ENCODE measurements at places on chromosomes 1 and 21.

DNA sequence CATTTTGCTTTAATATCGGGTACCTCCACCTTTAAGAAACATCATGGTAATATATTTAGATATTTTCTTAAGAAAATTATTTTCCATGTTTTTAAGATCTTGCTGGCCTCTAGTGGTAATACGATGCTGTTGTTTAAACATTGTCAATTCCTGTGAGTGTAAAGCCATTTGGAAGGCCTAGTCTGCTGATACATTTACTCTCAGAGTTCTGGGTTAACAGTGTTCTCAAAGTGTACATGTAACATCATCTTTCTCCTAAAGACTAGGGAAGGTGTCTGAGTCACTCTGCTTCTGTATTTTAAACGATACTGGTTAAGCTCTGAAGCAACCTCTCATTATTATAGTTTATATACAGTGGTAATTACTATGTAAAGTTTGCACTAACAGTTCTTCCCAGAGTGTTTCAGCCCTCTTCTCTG, 189.1 kb downstream of the RASAL2 start:
- DNase-seq, result no peak

- DNase-seq, result no peak
Measured at GRCh38 chr1:76471536-76471935, 395.7 kb upstream of the ST6GALNAC5 start.

DNA sequence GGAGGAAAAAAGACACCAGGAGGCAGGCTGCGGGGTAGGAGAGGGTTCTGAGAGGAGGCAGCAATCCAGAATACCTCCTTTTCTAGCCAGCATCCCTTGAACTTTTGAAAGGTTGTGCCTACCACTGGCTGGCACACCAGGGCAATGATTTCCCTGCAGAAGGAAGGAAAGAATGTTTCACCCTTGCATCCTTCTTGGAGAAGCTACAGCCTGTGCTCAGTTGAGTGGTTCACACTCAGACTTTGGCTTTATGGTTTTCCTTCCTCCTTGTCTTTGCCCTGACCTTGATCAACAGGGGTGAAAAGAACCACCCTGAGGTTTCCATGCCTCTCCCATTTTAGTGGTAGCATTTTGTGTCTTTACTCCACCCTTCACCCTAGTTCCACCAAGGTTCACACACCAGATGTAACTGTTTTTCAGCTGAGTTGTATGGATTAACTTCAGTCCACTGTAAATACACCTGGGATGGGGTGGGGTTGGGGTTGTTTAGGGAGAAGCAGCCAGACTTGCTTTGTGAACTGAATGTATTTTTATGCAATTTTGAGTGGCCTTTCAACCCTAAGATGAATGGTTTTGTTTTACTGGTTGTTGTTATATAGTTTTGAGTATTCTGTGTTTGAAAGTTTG, 122.3 kb downstream of the SYT2 start:
- DNase-seq, result no peak

GRCh38 chr21:43824333-43825241, 35.2 kb downstream of the RRP1 start:
- DNase-seq, result no peak

- no peak for DNase-seq
Measured at GRCh38 chr1:4571263-4571662, 83.1 kb upstream of the AJAP1 start.

DNA sequence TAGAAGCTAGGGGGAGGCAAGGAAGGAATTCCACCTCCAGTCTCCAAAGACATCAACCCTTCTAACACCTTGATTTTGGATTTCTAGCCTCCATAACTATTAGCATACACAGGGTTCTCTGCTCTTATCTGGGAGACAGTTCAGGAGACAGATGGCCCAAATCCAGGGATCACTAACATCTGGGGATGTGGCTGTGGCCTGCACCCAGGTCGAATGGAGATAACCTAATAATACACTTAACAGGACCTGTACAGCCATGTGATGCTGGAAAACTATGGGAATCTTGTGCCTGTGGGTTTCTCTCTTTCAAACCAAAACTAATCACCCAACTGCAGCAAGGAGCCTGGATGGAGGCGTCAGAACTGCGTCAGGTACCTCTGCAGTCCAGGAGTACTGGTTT, 47.6 kb downstream of the KIAA0319L start:
- DNase-seq, result no peak

- DNase-seq, result no peak
Measured at GRCh38 chr1:162315673-162316072, 61.0 kb downstream of the SPATA46 start.

DNA sequence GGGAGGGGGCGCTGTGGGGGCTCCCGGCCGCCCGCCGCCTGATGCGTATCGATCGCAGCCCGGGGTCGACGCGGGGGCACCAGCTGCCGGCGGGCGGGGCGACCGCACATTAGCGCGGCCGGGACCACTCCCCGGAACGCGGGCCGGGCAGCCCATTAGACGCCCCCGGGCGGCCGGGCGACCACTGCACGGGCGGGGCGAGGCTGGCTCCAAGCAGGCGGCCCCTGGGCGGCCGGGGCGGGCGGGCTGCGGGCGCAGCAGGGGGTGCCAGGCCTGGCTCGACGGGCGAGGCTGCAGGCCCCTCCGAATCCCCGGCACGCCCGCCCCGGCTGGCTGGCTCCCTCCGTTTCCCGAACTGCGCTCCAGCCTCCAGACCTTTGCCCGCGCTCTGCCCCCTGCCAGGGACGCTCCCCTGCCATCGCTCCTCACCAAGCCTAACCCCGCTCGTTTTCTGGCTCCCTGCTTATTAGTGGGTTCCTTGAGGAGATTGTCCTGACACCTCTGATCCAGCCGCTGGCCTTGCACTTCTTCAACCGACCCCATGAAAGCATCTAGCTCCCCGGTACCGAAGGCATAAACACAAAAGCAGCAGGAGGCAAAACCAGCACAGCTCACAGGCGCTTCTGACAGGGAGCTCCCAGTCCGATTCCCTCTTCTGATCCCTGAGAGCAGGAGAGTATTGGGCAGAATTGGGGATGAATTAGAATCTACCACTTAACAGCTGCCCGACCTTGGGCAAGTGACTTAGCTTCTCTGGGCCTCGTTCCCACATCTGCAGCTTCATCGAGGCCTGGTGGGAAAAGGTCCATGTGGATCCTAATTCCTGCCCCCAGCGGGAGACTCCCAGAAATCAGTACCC, 92.6 kb upstream of the CASZ1 start:
- DNase-seq, result peak; percentile 80

DNA sequence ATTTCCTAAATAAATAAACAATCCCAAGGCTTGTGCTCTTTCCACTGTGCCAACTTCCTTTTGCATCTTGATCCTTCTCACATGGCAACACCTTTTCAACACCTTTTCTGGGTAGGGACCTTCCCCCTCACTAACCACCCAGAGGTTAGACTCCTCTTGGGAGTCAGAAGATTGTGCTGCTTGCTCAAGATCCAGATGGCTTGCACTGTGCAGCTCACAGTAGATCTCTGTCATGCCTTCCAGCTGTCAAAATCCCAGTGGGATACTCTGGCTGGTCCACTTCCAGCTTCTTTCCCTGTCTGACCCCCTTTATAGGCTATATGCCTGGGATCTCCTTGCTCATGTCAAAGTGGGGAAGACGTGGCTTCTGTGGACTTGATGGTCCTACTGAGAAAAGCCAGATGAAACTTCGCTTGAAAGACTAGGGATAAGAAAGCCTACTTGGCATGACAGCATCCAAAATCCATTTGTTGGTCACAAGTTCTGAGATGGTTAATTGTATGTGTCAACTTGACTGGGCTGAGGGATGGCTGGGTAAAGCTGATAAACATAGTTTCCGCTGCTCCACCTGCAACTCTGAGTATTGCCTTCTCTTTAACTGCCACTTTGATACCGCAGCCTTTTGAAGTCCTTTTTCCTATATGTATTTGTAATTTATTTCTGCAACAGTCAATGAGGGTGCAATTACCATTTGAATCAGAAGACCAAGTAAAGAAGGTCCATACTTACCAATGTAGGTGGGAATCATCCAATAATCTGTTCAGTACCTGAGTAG, 74.5 kb downstream of the S1PR1 start:
- DNase-seq, result no peak

GRCh38 chr21:36990508-36991205, 15.8 kb upstream of the RIPPLY3 start:
- no peak for DNase-seq

- DNase-seq, result no peak
Measured at GRCh38 chr1:109369167-109369746, 28.5 kb downstream of the SORT1 start.

GRCh38 chr1:52955129-52955970, 28.3 kb downstream of the SCP2 start:
- no peak for DNase-seq

DNA sequence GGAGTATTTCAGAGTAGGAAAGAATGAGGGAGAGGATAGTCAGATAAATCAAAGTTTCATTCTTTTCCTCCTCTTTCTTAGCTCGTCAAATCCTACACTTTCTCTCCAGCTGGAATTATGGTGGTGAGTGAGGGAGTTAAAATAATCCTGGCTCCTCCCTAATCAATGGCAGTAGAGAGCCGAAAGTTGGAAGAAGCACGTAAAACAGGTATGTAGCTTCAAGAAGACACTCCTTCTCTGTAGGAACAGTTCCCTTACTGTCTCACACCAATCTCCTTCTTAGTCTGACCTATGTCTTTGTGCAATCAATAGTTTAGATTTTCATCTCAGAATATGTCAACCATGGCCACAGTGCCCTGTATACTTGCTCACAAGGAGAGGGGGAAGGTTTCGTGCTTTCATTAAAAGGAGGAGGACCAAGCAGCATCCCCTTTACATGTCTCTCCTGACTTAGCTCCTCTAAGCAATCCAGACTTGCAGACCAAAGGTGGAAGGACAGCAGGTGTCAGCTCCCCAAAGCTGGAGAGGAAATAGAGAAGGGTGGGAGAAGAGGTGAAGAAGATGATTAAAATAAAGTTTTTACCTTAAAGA, 878 bp downstream of the MINDY1 start:
- DNase-seq, result no peak

GRCh38 chr1:189775343-189775742, 702.3 kb downstream of the BRINP3 start:
- DNase-seq, result no peak

GRCh38 chr1:198259333-198260074, 102.7 kb downstream of the NEK7 start:
- DNase-seq, result no peak

- no peak for DNase-seq
Measured at GRCh38 chr21:46213620-46214286, 14.8 kb downstream of the LSS start.

DNA sequence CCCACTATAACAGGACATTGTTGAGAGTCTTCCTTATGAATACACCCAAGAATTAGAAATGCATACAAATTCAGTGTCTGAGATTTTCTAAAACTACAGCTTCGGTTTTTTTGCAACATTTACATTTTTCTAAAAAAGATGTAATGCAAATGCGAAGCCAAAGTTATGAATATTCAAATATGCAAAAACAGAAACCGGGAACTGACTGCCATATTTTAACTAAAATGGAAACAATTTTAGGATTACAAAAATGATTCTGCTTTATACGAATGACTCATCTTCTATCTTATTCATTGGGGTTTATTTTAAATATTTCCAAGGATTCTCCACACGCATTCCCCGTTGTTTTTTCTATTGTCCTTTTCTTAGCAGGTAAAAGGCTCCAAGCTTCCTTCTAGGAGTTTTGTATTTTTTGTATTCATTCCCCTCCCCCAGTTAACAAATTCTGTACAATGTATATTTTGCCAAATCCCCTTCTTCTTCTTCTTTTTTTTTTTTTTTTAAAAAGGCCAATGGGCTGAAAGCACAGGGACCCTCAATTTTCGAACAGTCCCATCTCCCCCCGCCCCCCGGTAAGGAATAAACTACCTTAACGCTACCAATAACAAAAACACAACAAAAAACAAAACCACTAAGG, 1.0 kb downstream of the ARPC5 start:
- DNase-seq, result no peak
